ENCODE measurements at places on chromosomes 6 and 20.
A peak's percentile ranks its signal among the peaks of the same experiment; 100 is the strongest.

GRCh38 chr6:41271901-41272395, 14.5 kb downstream of the TREM1 start:
- no peak for DNase-seq

- no peak for DNase-seq
These were observed 267.4 kb upstream of the TAB2 start for GRCh38 chr6:149050160-149050559.

- peak; percentile 43 for DNase-seq
These were observed 131.4 kb upstream of the TRAF3IP2 start for GRCh38 chr6:111737065-111737521.

- DNase-seq = no peak
These were observed 91.7 kb downstream of the RNF182 start for GRCh38 chr6:14016432-14016831.

DNA sequence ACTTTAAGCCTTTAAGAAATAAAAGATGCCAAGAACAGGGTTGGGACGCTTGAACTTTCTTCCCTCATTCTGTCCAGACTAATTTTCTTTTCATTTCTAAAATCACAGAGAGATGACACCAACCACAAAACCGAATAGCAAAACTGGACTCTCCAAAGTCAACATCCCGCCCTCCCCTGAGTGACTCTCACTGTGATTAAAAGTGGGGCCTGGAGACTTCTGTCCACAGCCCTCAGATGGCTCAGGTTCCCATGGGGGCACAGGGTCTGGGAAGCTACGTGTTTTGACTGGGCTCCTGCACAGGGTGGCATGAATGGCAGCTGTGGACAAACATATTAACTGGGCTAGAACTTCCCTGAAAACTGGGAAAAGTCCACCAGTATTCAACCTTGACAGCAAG, 6.3 kb downstream of the FRMD1 start:
- no peak for DNase-seq

DNA sequence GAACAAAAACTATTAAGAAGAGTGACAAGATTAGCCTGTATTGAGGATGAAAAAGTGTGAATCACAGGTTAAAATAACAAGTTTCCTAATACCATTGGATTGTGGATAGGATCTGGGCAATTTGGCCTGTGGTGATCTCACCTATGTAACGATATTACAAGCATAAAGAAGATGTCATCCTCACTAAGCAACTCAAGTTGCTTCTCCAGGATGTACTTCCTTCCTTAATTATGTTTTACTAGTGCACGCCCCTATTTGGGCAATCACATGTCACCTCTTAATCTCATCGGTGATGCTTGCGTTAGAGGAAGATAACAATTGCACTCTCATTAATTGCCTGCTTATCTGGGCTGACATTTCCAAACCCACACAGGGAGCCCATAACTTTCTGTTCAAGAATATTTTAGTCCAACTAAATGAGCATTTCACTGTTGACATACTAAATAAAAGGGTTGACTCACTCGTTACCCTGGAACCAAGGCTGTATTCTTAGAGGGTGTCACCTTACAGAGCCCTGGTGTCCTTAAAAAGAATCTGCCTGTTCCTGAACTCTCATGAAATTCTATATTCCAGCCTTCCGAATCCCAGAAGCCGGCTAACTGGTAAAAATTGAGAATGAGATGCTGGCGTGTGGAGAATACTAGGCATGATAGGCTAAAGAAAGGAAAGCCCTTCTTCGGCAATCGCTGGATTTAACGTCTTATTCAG, 88.2 kb upstream of the ATXN1 start:
- DNase-seq = no peak

- no peak for DNase-seq
These were observed 699.2 kb upstream of the AGPAT4 start for GRCh38 chr6:161973064-161973463.

DNA sequence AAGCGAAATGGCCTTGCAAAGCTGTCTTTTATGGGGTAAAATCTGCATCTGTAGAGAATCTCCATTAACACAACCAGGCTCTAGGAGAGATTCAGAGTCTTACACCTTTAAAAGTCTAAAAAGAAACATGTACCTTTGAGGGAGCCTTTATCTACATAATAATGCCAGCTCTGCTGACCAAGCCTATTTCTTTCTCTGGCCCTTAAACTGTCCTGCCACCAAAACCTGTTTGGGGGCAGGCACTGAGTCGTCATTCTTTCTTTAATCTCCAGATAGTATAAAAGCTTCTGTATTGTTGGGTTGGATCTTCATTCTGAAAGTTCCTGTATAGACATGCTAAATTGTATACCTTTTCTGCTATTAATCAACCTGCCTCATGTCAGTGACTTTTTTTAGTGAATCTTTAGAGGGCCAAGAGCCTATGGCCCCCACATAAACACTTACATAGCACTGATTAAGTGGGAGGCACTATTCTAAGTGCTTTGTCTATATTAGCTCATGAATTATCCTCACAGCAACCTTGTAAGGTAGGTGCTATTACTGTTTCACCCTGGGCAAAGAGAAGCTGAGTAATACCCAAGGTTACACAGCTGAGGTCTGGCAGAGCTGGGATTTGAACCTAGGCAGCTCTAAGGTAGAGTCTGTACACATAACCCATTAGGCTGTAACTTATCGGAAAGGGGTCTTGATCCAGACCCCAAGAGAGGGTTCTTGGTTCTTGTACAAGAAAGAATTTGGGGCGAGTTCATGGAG, 232.3 kb upstream of the DTNBP1 start:
- no peak for DNase-seq

Data from stimulated activated naive CD4-positive, alpha-beta T cell treated with Interleukin-2 at 50 U/mL for 16 hours (primary cell).